HT-29 (cell line): ENCODE measurements at places on chromosomes 16 and 17. TPM values are rescaled to one million over a fixed set of nuclear protein-coding genes. Genes with fewer than 3 reads are reported as not detected.

DNA sequence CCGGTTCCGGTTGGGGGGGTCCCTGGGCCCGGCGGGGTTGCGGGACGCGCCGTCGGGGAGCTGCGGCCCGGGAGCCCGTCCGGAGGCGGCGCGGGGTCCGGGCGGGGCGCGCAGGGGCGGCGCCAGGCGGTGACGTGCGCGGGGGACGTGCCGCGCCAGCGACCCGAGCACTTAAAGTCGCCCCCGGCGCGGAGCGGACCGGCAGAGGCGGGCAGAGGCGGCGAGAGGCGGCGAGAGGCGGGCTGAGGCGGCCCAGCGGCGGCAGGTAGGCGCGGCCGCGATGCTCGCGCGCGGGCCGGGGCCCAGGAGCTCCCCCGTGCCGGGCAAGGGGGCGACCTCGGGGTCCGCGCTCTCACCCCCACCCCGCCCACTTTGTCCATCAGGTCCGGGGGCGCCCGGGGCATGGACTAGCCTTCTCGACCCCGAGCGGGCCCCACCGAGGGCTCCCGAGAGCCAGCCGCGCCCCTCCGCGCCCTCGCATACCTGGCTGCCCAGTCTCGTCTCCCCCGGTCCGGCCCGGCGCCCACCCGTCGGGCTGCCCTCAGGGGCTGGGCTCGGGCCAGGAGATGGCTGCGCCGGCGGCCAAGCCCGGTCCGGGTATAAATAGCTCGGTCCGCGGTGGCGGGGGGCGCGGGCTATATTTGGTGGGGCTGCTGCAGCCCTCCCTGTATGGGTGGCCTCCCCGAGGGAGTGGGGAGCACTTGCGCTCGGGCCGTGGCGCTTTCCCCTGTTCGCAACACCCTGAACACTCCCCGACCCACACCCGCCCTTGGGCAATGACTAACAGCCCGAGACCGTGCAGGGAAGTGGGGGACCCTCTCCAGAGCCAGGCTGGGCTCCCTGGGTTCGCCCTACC lies at the start of gene SLC16A3:
Gene SLC16A3 (plus strand): TSS at position 201 of the 856 bp plus-strand sequence. CDS start 6,967 bp downstream, outside the sequence.
- DNase-seq, result peak; percentile 64

DNA sequence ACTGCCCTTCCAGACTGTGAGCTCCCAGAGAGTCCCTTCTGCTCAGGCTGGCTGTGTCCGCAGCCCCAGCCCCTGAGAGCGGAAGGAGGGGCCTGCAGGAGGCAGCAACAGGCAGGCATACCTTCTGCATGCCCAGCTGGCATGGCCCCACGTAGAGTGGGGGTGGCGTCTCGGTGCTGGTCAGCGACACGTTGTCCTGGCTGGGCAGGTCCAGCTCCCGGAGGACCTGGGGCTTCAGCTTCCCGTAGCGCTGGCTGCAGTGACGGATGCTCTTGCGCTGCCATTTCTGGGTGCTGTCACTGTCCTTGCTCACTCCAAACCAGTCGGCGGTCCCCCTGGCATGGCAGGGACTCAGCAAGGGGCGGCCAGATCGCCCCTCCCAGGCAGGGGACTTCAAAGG lies 9.0 kb downstream of the RHBDF1 start:
- DNase-seq, result no peak

DNA sequence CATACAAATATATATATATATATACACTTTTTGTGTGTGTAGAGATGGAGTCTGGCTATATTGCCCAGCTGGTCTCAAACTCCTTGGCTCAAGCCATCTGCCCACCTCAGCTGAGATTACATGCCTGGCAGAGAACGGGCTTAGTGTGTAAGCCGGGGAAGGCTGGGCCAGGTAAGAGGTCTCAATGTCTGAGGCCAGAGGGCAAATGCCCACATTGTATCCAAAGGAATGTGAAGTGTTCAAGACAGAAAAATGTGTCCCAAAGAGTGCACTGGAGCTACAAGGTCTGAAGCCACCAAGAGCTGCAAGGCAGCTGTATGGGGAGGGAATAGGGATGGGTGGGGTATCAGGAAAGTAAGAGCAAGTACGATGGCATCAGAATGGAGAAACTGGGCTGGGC lies 8.8 kb downstream of the CD2BP2 start:
- no peak for DNase-seq

DNA sequence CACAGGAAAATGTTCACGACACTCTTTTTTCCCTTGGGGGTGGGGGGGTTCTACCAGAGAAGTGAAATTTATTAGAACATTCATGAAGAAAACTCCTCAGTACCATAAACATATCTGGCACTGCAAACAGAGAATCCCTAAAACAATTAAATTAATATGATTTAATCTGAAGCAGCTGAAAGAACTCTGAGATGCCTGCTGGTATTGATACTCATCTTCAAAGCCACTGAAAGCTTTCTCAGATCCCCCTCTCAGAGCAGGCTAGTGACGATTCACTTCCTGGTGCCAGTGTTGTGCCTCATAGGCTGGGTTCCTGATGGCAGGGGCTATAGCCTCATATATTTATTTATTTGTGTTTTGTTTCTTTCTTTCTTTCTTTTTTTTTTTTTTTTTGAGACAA lies 52.7 kb downstream of the MYH10 start:
- DNase-seq, result no peak

DNA sequence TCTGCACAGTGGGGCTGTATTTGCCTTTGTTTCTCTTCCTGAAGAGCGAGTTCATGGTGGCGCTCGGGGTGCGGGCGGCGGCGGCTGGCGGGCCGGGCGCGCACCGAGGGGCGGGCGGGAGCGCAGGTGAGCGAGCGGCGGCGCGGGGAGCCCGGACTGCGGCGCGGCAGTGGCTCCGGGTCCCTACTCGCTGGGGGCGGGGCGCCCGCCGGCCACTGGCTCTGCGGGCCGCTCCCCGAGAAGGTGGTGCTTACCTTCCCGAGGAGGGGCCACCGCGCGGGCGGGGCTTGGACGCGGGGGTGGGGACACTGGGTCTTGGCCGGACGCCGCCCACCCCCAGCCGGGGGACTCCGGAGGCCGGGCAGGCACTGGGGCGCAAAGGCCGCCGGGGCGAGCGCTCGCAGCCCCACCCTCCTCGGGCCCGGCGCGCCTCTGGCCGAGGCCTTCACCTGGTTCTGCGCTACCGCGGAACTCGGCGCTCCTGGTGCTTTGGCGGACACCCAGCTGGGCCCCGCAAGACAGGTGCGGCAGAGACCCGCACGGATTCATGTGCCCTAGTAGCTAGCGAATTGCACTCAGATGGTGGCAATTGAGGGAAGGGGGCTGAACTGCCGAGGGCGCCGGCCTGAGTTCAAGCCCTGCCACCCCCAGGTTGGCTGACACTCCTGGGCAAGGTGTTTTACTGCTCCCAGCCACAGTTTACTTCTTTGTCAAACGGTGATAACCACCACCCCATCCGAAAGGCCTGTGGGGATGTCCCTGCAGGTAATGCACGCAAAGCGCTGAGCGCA lies at the start of gene PPL:
Gene PPL (minus strand): TSS at position 158 of the 791 bp plus-strand sequence. CDS start 103 bp downstream, at position 55.
- peak; percentile 92 for DNase-seq

- no peak for DNase-seq
Observed at GRCh38 chr17:80798595-80799537, 192.8 kb upstream of the CHMP6 start.

- DNase-seq, result no peak
Observed at GRCh38 chr17:63827801-63828221, 348 bp upstream of the FTSJ3 start.

DNA sequence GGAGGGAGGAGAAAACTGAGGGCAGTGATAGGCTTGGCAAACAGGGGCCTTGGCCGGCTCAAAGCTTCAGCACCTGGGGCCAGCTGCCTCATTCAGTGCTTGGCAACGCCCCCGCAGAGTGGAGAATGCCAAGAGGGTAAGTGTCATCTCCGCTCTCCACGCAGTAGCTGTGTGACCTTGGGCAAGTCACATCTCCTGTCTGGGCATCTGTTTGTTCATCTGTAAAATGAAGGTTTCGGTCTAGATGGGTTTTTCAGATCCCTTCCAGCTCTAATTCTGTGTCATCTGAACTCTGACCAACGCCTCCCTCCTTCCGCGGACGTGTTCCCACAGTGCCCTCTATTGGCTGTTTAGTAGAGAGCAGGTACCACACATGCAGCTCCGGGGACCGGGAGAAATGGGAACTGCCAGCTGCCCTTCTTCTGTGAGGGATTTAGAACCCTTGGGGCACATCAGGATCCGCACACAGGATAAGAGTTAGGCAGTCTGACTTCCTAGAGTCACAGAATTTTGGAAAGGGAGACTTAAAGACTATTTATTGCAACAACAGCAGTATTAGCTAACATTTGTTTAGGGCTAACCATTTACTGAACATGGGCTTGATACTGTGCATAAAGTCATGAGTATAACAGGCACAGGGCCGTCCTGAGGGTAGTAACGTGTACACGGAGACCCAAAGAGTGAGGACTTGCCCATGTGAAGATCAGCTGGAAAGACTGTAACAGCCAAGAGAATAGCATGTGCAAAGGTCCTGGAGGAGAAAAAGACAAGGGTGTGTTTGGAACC lies 26.8 kb downstream of the GP2 start:
- DNase-seq, result peak; percentile 66

DNA sequence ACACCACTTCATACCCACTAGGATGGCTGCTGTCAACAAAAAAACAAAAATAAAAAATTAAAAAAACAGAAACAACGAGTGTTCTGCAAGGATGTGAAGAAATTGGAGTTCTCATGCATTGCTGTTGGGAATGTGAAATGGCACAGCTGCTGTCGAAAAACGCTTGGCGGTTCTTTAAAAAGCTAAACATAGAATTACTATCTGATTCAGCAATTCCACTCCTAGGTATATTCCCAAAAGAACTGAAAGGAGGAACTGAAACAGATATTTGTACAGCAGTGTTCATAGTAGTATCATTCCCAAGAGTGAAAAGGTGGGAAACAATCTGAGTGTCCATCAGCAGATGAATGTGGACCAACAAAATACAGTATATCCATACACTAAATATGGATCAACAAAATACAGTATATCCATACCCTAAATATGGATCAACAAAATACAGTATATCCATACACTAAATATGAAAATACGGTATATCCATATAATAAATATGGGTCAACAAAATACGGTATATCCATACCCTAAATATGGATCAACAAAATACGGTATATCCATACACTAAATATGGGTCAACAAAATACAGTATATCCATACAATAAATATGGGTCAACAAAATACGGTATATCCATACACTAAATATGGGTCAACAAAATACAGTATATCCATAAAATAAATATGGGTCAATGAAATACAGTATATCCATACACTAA lies 8.7 kb downstream of the METTL16 start:
- no peak for DNase-seq

DNA sequence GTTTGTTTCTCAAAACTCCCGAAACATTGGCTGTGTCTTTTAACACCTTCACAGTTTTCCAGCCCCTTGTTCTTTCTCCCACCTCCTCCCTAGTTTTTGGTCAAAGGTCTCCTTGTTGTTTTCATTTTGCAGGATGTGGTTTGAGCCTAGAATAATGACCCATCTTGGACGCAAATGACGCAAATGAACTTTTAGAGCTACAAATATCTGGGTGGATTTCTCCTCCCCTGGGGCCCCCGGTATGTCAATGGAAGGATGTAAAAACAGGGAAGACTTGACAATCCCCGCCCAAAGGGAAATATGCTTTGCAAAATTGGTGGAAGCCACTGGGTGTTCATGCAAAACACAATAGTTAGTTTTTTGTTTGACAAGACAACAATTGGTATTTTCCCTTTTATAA lies 236.0 kb upstream of the IRX3 start:
- no peak for DNase-seq

- no peak for DNase-seq
Observed at GRCh38 chr16:49593424-49594040, 219.9 kb downstream of the C16orf78 start.

DNA sequence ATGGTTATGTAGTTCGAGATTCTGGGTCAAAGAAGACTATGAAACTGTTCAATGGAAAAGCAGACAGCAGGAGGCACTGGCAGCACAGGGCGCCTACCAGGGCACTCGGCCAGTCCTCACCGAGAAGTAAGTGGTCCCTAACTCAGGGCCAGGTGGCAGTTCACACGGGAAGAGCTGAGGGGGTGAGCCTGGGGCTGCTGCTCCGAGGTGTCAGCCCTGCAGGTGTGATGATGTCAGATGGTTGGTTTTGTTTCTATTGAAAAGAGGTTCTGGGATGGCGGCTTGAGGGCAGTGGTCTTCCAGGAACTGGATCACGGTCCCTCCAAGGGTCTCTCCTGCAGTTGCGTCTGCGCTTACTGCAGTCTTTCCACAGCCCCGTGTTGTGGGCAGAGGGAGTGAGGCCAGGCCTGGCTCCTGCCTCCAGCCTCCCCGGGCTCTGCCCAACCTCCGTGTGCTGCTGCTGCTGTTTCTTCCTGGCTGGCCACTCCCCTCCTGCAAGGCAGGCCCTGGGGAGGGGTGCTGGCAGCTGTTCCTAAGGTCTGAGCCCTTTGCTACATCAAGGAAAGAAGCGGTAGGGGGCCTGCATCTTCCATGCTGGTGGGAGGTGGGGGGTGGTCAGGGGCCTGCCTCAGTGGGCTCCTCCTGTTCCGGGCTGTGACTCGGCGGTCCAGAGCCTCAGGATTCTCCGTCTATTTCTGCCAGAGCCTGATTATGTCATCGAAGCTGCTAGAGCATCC lies 22.6 kb downstream of the RNF213 start:
- no peak for DNase-seq

- no peak for DNase-seq
Observed at GRCh38 chr17:12856416-12856815, 67.1 kb downstream of the ARHGAP44 start.

GRCh38 chr16:24085666-24086065 lies 170.5 kb upstream of the CACNG3 start:
- DNase-seq, result no peak

- no peak for DNase-seq
Observed at GRCh38 chr17:80872001-80872500, 119.6 kb upstream of the CHMP6 start.

DNA sequence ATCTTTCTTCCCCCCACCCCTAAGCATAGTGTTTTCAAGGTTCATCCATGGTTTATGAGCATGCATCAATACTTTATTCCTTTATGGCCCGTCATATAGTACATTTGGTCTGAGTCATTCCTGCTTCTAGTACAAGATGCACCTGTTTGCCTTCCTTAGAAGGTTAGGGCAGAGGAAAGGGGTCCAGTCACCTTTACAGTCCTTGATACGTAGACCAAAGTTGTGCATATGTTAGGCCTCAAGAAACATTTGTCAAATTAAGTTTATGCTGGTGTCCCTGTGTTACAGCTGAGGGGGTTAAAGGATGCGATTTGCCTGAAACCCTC lies 1.4 kb downstream of the CYB5D2 start:
- peak; percentile 4 for DNase-seq

- no peak for DNase-seq
Observed at GRCh38 chr16:75556431-75556950, 439 bp upstream of the TMEM231 start.

GRCh38 chr16:67773099-67773498 lies 33.3 kb downstream of the RANBP10 start:
- no peak for DNase-seq

GRCh38 chr17:55577687-55578086 lies 66.4 kb upstream of the SMIM36 start:
- DNase-seq, result no peak

- no peak for DNase-seq
Observed at GRCh38 chr16:85398050-85398451, 215.1 kb upstream of the GSE1 start.

- DNase-seq, result no peak
Observed at GRCh38 chr16:3578121-3578520, 918 bp upstream of the NLRC3 start.

The PLA2G10 gene
- 0.33 TPM in 1 of 2 replicates, not detected in the other for total RNA-seq

The CMTM1 gene
- total RNA-seq, result 5.8 and 13.9 TPM in 2 replicates

The KRTAP9-8 gene
- total RNA-seq, result not detected in 2 replicates

The ADAD2 gene
- not detected in 2 replicates for total RNA-seq
